ENCODE measurements at places on chromosomes 4 and X. TPM values are rescaled to one million over a fixed set of nuclear protein-coding genes. Genes with fewer than 3 reads are reported as not detected.

DNA sequence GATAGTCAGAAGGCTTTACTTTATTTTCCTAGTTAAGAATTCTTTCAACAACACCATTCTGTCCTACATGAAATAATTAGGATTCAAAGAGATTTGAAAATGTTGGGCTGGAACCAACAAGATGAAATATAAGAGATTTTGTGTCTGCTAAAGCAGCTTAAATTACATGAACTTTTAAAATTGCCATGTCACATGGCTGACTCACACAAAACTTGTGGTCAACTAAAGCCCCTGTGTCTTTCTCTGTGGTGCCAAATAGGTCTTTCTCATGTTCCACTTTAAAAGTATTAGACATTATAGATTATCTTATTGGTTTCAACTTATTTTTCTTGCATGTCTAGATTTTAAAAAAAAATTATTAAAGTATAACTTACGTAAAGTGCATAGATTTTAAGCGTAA, 60.8 kb upstream of the FHL1 start:
- peak; percentile 63 for DNase-seq

- no peak for DNase-seq
Observed at GRCh38 chr4:68905598-68905938, 46.0 kb downstream of the UGT2A3 start.

- DNase-seq: no peak
Observed at GRCh38 chr4:3108211-3108610, 33.7 kb downstream of the HTT start.

- DNase-seq: no peak
Observed at GRCh38 chr4:112953262-112953661, 96.2 kb upstream of the ANK2 start.

- no peak for DNase-seq
Observed at GRCh38 chrX:17370191-17370590, 4.8 kb upstream of the NHS start.

DNA sequence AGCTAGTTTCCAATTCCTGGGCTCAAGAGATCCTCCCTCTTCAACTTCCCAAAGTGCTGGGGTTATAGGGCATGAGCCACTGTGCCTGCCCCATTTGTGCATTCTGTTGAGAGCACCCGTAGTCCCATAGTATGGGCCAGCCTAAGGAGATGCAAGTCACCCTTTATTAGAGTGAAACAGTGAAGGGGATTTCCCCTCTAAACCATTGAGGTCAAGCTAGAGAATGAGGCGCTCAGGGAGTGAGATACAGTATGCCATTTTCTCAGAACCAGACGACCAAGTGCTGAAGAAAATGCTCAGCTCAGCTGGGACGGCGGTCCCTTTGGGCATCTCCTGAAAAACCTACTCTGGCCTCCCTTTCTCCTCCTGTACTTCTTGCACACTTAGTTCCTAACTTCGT, 18.7 kb downstream of the RNF4 start:
- DNase-seq: no peak

DNA sequence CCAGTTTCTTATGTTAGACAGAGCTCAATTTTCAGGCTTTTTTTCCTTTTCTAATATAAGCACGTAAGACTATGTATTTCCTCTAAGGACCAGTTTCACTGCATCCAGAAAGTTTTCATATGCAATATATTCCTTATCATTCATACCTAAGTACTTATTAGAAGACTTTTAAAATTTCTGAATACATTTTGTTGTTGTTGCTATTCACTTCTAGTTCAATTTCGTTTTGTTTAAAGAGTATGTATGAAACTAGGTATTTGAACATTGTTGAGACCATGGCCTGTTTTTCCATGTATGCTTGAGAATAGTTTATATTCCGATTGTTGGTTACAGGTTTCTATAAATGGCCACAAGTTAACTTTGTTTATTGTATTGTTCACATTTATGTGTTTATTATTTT, 18.0 kb upstream of the CT45A1 start:
- no peak for DNase-seq

DNA sequence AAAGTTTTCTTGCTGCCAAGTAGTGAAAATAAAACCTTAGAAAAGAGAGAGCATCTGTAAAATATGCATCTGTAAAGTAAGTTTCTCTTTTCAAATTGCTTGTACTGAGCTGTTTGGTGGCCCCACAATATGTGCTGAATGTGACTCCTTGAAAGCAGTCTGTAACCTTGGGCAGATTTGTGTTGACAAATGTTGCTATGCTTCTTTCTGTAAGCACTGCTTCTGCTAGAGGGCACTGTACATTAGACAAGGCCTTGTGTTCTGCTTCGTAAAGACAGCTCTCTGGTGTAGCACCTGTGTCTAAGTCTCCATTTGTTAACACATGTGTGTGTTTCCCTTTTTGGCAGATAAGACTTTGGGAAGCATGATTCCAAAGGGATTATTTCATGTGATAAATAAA, 56.6 kb upstream of the NRK start:
- no peak for DNase-seq

DNA sequence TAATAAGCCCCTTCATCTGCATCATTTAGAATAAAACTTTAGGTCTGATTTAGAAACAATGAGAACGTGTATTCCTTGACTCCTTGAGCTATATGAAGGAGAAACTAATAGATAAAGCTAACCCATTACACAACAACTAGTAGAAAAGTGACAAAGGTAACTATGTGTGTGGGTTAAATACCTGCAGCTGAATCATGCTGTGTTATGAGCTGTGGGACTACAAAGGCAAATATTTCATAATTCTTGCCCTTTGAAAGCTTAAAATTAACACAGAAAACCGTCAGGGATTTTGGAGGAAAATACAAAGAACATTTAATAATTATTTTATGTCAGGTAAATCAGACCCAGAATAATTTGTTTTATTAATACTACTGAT, 898 bp upstream of the NDP start:
- no peak for DNase-seq

- DNase-seq: no peak
Observed at GRCh38 chr4:185966549-185966948, 102.4 kb upstream of the TLR3 start.

DNA sequence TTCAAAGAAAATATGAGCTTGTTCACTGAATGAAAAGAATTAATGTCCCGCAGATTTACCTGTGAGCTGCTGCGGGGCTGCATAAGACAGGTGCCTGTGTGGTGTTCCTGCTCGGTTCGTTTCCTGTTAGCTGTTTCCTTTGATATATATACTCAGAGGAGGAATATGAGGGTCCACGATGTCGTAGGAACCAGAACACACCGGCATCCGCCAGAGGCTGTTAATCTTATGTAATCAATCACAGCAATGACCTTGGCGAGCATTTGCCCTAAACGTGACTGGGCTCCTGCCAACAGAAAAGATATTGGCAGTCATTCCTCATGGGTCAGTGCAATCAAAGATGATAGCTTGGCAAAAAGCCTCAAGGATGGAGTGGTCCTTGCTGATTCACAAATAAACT, 260.1 kb downstream of the EVC2 start:
- DNase-seq: peak; percentile 18

GLRA2 gene
- not detected for total RNA-seq

DNA sequence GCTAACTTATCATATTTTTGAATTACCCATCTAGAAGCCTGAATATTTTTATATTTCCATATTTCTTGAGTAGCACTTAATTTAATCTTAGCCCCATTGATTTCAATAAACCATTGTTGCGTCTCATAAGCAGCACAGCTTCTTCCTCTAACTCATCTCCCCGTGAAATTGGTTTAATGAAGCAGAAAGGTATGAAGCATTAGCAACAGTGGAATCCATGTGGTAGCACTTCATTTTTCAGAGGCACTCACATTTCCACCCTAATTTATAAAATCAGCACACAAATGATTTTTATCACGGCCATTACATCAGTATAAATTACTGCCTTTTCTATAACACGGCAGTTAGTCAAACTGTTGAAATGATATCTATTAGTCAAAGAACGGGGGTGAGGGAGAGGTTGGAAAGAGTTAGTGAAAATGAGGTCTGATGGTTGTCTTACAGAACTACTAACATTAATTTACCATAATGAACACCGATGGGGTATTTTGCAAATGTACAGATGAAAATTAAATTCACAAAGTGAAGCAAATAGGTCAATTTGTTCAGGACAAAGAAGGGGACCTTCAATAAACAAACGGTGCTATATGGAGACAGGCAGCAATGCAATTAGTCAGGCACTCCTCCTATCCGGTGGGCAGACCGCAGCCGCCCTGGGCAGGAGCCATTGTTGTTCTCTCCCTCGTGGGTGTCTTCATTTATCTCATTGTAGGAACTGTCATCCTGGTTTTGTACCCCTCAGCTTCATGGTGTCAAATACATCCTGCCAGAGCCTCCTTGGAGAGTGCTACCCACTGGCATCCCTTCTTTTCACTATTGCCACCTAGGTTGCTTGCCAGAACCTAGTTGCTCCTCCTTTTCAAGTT, 205.7 kb downstream of the SOX3 start:
- DNase-seq: peak; percentile 71

DNA sequence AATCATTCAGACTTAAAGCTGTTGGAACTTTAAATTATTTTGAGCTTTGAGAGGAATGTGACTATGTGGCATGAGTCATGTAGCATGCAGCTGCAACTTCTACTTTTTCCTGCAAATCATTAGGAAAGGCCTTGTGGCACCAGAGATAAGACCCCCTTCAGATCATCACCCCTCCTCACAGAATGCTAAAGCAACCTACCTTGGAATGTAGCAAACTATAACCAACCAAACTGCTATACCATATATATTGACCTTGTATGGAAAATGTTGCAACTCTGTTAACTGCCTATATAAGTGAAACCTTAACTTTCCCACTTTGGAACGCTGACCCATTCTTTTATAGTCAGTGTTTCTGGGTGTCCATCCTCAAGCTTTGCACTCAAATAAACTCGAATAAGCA, 32.0 kb downstream of the ATXN3L start:
- DNase-seq: peak; percentile 60

GRCh38 chr4:1205586-1206298, 33.4 kb upstream of the SPON2 start:
- no peak for DNase-seq

GRCh38 chrX:42188730-42189129, 265.4 kb upstream of the CASK start:
- no peak for DNase-seq

- DNase-seq: peak; percentile 28
Observed at GRCh38 chr4:121277194-121278105, 103.4 kb downstream of the QRFPR start.

DNA sequence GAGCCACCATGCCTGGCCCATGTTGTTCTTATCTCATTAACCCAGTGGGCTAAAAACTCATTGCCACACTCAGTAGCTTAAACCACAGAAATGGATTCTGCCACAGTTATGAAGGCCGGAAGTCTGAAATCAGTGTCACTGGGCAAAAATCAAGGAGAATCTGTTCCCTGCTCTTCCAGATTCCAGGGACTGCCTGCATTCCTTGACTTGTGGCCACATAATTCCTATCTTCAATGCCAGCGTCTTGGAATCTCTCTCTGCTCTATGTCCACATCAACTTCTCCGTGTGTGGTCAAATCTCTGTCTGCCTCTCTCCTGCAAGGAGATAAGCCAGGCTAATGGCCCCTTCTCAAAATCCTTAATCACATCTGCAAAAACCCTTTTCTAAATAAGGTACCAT, 4.1 kb upstream of the WFS1 start:
- no peak for DNase-seq

DNA sequence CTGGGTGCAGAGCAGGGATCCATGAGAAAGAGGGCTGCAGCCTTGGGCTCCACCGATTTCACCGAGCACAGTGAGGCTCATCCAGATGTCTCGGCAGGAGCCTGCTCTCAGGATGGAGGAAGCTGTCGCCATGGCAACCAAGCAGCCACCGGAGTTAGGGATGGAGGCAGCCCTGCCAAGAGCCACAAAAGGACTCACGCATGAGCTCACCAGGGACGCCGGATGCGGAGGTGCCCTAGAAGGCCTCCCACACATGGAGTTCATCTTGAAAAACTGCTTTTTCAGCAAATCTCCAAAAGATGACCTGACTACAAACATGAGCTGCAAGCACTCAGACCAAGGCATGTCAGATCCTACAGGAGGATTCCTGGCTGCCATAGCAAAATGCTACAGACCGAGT, 90.7 kb downstream of the WFS1 start:
- DNase-seq: peak; percentile 14

GRCh38 chr4:92618968-92619367, 315.2 kb downstream of the GRID2 start:
- DNase-seq: no peak

CYLC1 gene
- not detected for total RNA-seq

NKX6-1 gene
- 0.64 TPM for total RNA-seq

DNA sequence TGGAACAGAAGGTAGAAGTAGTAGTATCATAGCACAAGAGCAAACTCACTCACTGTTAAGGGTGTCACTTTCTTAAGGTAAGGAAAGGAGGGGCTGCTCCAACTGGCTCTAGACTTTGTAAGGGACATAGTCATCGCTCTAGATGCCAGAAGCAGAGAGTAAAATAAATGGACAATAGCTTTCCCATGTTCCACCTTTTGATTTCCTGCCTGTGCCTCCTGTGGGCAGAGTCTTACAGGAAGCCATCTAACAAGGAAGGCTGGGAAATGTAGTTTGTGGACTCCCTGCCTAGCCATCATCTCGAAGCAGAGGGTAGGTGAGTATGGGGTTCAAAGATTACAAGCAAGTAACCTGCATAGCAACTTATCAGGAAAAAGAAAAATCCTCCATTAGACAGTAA, 1.7 kb upstream of the METTL14 start:
- DNase-seq: peak; percentile 34

TLR1 gene
- total RNA-seq: 5.5 TPM

SLC9B1 gene
- not detected for total RNA-seq

DNA sequence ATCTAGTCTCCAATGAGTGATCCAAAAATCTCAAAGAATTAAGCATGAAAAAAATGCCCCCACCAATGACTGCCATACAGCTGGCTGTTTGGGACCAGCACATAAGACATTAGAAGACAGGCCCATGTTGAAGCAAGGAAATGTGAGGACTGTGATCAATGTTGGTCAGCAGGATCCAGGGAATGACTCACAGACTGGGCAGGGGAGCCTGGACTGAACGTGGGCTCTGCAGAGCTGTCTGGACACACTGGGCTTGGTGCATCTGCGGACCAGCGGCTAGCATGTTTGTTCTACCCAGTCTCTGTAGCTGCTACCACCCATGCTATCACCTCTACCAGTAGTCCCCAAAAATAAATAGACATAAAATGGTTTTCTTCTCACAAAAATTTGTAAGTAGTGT, 108.6 kb downstream of the PALLD start:
- DNase-seq: peak; percentile 81

GRCh38 chr4:159169404-159170302, 66.8 kb downstream of the RAPGEF2 start:
- no peak for DNase-seq

NDST3 gene
- total RNA-seq: 0.07 TPM

DNA sequence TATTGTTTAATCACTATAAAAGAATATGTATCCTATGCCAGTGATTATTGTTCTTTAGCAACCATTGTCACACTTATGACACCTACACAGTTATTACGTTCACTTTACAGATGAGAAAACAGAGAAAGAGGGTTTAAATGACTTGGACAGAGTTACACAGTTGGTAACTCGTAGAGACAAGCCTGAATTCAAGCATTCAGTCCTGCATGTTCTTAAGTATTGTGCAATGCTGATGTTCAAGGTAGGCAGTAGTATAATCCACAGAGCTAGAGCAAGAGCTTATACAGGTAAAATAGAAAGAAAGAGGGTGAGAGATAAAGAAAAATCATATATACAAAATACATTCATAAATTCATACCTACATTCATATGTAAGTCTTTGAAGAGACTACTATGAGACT, 249.8 kb upstream of the ANXA10 start:
- DNase-seq: no peak
